Stimulated activated CD4-positive, alpha-beta T cell treated with anti-CD3 and anti-CD28 coated beads, TNF-alpha, amount 100 ng/mL, for 4 hours (primary cell): ENCODE measurements at places on chromosomes 12 and 14.
A peak's percentile ranks its signal among the peaks of the same experiment; 100 is the strongest.

- DNase-seq: no peak
Observed at GRCh38 chr12:105018776-105019175, 32.7 kb downstream of the NOPCHAP1 start.

- DNase-seq: no peak
Observed at GRCh38 chr12:1126091-1126490, 135.1 kb downstream of the ERC1 start.

DNA sequence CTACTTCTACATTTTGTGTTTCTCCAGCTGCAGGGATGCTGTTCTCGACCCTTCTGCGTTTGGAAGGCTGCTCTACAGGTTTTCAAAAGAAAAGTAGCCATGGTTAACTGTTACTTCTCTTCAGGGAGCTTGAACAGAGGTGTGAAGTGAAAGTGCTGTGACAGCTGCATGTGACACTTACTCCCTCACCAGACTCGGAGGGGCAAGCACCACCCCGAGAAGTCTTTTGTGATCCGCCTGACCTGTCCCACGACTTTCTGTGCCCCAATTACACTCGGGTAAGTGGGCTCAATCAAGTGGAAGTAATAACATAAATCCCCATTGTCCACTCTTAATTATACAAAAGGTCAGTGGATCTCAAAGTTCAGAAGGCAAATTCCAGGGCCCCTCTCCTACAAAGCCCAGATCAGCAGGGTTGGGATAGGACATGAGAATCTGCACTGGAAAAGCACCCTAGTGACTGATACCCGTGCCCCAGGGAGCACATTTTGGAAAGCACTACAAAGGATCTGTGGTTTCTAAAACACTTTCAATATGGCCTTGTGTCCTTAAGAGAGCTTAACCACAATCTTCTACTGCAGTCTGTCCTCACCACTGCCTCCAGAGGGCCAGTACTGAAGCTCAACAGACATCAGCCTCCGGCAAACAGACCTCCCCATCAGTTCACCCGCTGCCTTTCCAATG lies 11.5 kb downstream of the FICD start:
- DNase-seq: no peak

DNA sequence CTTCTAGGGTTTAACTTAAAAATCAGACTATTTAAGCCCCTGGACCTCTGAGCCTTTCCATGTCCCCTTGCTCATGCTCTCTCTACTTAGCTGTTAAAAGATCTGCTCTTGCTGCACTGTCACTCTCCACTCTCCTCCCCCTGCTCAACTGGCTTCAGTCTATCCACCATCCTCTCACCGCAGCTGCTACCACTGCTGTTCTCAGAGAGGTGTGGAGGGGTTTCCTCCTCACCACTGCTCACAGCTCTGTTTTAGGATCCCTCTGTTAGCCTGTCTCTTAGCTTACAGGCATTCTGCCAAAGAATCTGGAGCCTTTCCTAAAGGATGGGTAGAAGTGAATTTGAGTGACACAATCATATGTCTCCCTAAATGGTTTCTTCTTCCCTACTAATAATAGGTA lies 43.7 kb upstream of the ATP2B1 start:
- no peak for DNase-seq

GRCh38 chr12:46160101-46160980 lies 108.5 kb downstream of the SLC38A1 start:
- no peak for DNase-seq

GRCh38 chr12:131380965-131381705 lies 329.8 kb upstream of the SFSWAP start:
- DNase-seq: no peak

GRCh38 chr12:81798294-81798693 lies 39.1 kb upstream of the PPFIA2 start:
- no peak for DNase-seq

DNA sequence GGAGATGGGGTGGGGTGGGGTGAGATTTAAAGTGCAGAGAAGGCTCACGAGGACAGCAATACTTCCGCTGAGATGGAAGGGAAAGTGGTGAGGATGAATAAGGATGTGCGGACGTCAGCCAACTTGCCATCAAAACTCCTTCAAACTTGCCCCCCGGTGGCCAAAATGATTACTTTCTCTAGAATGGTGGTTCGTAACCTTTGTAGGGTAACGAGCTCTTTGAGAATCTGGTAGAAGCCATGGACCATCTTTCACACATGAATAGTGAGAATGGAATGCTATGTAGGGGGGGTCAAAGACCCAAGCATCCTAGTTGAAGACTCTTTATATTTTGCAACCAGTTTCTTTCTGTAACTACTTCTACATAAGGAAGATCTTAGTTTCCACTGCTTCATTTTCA lies 245.9 kb upstream of the DDHD1 start:
- no peak for DNase-seq

- DNase-seq: no peak
Observed at GRCh38 chr12:112595410-112595809, 176.7 kb downstream of the PTPN11 start.

- no peak for DNase-seq
Observed at GRCh38 chr12:57726151-57726883, 12.2 kb downstream of the AGAP2 start.

- no peak for DNase-seq
Observed at GRCh38 chr12:6360080-6360571, 15.2 kb downstream of the SCNN1A start.

GRCh38 chr14:92280554-92281262 lies 42.3 kb upstream of the SLC24A4 start:
- DNase-seq: no peak

DNA sequence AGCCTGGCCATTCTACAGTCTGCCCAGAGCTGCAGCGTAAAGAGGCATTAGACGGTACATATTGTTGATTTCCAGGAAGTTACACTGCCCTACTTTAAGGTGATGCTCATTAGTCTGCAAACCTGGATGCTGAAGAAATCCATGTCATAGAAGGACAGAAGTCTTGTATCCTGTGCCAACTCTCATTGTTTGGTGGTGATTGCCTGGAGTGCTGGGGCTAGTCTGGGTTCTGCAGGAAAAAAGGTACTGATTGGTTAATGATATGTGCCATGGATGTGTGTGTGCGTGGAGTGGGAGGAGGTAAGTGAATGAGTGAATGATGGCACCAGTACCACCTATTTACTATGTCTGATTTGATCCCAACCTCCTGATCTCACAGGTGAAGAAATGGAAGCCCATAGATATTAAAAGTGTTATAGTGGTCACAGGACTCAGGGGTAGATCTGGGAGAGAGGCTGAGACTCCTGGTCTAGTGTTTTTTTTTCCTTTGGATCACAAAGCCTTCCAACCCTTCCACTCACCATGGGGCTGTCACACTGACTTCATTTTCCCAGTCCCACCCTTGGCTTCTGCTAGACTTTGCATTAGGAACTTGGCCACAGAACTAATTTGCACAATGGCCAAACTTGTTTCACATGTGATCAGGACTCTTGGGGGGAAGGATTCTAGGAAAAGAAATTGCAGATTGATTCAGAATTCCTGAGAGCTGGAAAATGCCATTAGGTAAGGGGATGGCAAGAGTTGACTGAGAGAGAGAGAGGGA lies 96.1 kb downstream of the TMX1 start:
- DNase-seq: no peak

DNA sequence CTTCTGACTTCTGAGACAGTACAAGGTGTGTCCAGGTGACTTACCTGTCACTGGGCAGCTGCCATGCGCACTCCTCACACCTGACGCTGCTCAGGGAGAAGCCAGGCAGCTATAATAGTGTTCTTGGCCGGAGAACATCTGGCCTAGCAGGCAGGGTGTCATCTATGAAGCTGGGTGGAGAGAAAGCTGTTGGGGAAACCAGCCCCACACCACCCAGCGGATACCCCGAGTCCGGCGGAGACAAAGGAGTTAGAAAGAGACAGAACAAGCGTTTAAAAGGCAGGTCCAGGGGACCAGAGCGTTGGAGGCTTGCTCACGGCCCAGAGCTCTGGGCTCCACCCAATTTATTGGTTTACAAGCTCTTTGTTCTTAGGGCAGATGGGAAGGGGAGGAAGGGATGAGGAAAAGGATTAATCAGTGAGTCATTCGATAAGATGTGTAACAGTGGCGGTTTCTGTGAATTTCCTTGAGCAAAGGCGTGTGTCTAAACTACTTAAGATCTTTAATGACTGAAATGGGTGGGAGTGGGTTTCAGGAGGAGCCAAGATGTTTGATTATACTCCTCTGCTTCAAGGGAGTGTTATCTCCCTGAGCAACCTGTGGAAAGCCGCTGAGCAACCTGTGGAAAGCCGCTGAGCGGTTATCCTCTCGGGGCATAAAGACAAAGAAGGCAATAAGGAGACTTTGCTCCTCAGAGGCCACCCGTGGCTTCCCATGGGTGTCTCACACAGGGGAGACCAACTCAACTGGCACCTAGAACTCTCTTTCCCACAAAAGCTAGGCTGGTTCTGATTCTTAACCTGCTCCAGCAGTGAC lies at the start of gene GALNT8:
GALNT8 (plus strand) TSS at position 580 of the 816 bp plus-strand sequence. CDS start 278 bp downstream, outside the sequence.
- DNase-seq: no peak

DNA sequence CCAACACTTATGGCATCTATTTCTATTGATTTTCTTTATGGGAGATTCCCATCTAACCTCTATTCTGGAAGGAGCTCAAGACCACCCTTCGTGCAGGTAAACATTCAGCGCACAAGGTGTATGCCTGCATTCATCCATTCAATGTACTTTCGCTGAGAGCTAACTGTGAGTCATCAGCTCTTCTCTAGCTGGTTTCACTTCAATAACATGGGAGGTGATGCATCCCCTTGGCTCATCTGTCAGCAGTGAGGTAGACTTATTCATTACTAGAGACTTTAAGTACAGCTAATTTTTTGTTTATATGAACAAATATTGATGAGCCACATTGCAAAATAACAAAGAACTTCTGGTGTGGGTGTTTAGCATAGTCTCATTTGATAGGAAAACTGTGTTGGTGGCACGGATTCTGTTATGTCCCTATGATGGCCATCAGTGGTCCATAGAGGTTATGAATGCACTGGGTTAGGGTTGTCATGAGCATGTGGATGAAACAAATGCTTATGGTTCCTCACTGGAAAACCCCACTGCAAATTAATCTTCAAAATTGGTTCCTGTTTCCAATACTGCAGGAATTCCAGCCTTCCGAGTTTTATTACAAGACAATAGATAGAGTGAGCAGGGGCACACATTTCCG lies 1151.0 kb downstream of the BCL11B start:
- DNase-seq: no peak

DNA sequence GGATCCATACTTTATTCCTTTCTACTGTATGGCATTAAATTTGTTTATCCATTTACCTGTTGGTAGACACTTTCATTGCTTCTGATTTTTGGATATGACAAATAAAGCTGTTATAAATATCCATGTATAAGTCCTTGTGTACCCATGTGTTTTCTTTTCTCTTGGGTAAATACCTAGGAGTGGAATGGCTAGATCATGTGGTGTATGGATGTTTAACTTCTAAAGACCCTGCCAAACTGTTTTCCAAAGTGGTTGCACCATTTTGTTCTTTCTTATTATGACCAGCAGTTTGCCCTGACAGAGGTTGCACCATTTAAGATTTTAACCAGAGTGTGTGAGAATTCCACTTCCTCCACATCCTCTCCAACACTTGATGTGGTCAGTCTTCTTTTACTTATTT lies 6.0 kb upstream of the DAZAP2 start:
- no peak for DNase-seq

- DNase-seq: no peak
Observed at GRCh38 chr12:19239616-19240234, 110.2 kb downstream of the PLEKHA5 start.

GRCh38 chr14:65268594-65268993 lies 143.9 kb upstream of the FUT8 start:
- DNase-seq: no peak

DNA sequence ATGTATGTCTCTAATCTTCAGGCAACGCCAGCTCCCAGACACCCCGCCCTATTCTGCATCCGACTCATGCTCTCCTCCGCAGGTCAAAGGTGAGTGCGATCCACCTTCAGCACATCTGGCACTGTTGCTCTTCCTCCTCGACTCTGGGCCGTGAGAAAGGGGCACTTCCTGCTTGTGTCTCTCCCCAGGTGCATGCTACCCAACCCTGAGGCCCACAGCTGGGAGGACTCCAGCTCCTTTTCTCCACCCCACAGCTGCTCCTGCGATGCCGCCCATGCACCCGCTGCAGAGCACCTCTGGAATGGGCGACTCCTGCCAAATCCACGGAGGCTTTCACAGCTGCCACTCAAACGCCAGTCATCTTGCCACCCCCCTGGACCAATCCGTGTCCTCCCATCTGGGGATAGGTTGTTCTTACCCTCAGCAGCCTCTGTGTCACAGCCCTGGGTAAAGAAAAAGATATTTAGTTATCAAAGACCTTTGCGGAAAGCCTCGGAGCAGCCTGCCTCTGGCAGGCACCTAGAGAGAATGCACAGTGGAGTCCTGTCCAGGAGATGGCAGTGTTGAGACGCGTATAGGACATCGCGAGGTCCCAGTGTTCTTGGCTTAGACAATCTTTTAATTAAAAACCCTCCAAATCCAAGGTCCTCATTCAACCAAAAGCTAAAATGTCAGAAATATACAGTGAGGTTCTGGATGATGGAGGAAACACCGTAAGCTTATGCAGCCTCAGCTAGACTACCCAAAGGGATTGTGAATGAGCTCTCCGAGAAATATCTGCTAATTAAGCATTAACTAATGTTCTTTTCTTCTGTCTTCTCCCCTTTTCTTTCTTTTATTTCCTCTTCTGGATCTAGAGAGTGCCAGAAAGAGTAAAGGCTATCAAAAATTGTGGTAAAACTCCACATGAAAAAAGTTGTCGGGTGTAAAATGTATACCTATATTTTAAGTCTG lies 54.3 kb downstream of the MYRFL start:
- DNase-seq: peak; percentile 23

DNA sequence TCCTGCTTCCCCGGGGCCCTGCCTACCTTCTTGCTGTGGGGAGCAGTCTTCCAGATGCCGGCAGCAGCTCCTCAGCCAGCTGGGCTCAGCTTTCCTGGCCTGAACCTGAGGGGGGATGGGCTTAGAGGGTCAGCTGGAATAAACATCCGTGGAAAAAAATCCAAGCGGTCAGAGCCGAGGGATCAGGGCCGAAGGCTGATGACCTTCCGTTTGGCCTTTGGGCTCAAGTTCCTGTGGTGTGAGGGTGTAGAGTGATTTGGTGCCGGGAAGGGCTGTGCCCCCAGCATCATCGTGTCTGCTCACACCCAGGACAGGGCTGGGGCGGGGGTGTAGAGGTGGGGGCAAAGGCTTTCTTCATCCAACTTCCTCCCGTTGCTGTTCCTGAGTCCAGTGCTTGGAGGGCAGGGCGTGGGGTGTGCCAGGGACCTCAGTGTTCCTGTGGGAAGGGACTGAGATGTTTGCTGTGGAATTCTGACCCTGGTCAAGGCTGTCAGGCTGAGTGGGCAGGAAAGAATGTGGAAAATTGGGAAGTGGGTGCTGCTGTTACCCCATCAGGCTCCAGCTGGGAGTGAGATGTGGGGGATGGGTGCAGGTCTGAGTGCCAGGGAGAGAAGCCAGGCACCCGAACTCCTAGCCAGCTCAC lies 2.6 kb downstream of the SMIM41 start:
- no peak for DNase-seq

DNA sequence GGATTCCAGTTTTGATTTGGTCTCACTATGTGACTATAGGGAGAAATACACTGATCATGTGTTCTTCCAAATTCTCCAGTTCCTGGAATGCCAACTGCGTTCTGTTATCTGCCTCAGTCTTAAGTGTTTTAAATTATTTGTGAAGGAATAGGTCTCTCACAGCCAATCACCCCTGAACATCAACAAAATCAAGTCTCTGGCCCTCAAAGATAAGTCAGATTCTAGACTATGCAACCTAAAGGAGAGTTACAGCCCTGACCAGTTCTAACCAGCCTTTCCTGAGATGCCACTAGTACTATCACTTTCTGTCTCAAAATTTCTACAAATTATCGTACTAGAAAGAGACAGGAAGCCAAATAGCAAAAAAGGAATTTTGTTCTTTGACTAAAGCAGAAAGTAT lies 22.3 kb downstream of the ZFC3H1 start:
- no peak for DNase-seq

- no peak for DNase-seq
Observed at GRCh38 chr12:105104762-105105161, 2.8 kb upstream of the WASHC4 start.

GRCh38 chr14:22508150-22508457 lies 80.9 kb downstream of the DAD1 start:
- DNase-seq: no peak
